ENCODE measurements at places on chromosomes 2 and 18.

GRCh38 chr2:106232638-106233349 is 38.7 kb upstream of the UXS1 start:
- DNase-seq: no peak

- DNase-seq: no peak
Measured at GRCh38 chr18:79641722-79642497, 37.7 kb upstream of the CTDP1 start.

GRCh38 chr2:165024199-165024598 is 68.9 kb upstream of the SLC38A11 start:
- DNase-seq: no peak

- peak; percentile 15 for DNase-seq
Measured at GRCh38 chr2:226179010-226179409, 620.6 kb downstream of the IRS1 start.

GRCh38 chr2:111900859-111901258 is 2.5 kb downstream of the MERTK start:
- DNase-seq: no peak

DNA sequence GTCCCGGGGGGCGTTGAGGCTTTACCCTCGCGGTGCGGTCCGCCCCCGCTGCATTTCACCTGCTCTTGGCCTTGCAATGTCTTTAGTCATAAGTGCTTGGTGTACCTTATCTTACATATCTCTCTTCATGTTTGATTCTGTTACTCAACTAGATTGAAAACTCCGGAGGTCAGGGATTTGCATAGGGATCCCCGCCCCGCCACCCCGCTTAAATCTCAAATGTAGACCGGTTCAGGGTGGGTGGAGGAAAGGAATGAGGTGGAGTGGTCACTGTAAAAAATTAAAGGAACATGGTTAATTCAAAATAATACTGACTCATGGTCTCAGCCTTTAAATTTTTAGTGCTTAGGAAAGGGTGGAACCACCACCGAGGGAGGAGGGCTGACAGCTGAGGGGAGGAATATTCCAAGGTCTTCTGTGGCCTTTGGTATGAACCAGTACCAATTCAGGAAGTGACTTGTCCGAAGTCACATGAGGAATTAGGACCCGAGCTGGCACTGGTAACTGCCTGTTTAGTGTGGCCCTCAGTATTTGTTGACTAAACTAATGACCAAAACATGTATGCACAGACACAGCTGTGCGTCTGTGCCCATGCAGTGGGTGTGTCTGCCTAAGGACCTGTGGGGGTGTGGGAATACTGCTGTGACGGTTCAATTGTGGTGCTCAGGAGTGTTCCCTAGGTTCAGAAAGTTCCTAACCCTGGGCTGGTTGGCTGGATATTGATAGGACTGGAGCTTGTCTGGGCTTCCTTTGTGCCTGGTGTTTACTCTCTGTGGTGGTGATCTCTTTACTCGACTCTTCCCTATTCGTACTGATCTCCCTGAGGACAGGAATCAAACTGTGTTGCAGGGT is 1.0 kb downstream of the PLEKHB2 start:
- peak; percentile 45 for DNase-seq

- peak; percentile 16 for DNase-seq
Measured at GRCh38 chr2:121925466-121925865, 170.0 kb downstream of the TSN start.

- no peak for DNase-seq
Measured at GRCh38 chr2:127434515-127434914, 16.3 kb downstream of the PROC start.

GRCh38 chr2:39947294-39948015 is 168.4 kb upstream of the THUMPD2 start:
- no peak for DNase-seq

GRCh38 chr2:199966405-199966804 is 11.0 kb downstream of the MAIP1 start:
- no peak for DNase-seq

DNA sequence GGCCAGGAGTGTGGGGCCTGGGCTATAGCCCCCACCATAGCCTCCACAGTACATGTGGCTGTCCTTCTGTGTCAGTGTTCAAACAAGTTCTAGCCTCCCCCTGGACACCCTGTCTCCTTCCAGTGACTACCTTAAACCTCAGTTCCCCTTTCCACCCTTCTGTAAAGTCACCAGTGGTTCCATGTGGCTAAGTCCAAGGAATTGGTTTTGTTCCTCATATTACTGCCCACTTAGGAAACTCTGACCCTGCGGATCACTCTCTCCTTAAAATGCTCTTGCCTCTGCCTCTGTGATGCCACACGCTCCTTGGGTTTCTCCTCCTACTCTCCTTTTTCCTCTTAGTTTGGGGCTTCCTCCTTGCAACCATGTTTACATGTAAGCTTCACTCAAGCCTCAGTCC is 27.8 kb upstream of the REL start:
- DNase-seq: no peak

DNA sequence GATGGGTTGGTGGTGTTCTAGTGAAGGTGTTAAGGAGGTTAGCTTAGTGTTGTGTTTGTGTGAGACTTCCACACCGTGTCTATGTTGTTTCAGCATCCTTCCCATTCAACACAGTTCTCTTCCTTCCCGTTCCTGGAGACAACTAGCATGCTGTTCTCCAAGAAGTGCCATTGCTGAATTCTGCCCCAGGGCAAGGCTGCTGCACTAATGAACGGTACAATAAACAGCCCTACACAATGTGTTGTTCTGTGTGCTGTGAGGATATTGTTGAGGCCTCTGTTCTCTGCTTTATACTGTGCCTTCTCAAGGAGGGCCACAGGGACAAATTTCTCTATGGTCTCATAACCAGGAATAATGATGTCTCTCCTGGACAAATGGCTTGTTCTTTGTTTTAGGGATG is 39.8 kb upstream of the ZEB2 start:
- no peak for DNase-seq

- no peak for DNase-seq
Measured at GRCh38 chr2:74843899-74844298, 10.0 kb downstream of the HK2 start.

GRCh38 chr2:64767670-64768468 is 114.2 kb upstream of the SERTAD2 start:
- peak; percentile 78 for DNase-seq

GRCh38 chr2:168530982-168531622 is 75.0 kb downstream of the CERS6 start:
- DNase-seq: no peak

GRCh38 chr2:28399289-28399688 is 6.6 kb downstream of the FOSL2 start:
- no peak for DNase-seq

- DNase-seq: no peak
Measured at GRCh38 chr2:160114020-160114419, 51.6 kb upstream of the PLA2R1 start.

- peak; percentile 65 for DNase-seq
Measured at GRCh38 chr2:66888791-66889631, 454.1 kb downstream of the MEIS1 start.

GRCh38 chr2:41966431-41966893 is 81.4 kb upstream of the PKDCC start:
- DNase-seq: peak; percentile 79

- no peak for DNase-seq
Measured at GRCh38 chr2:119689218-119689617, 10.2 kb downstream of the TMEM177 start.

DNA sequence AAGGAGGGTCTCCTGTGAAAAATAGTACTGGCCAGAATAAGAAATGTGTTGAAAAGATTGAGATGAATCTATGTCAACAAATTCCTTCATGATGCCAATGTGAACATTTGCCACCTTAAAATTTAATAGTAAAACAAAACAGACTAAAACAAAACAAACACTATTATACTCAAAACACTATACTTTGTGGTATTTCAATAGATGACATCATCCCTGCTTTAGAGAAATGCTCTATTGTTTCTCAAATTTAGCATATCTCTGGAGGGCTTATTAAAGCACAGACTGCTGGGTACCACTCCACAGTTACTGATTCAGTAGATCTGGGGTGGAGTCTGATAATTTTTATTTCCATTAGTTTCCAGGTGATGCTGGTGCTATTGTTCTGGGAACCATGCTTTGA is 579.4 kb upstream of the FAM98A start:
- no peak for DNase-seq

DNA sequence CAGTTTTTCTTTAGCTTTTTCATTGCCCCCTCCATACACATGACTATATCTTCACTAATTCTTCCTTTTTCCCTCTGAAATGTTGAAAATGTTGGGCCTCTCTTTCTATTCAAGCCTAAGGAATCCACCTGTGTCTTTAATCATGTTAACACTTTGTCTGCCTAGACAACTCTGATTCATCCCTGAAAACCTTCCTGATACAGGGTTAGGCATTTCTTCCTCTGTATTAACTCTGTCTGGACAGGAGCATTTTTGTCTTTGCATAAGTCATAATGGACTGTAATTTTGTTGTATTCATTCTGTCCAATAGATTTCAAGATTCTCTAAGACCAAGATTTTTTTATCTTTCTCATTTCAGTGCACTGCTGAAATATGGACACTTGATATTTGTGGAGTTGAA is 297.3 kb downstream of the IKZF2 start:
- no peak for DNase-seq

DNA sequence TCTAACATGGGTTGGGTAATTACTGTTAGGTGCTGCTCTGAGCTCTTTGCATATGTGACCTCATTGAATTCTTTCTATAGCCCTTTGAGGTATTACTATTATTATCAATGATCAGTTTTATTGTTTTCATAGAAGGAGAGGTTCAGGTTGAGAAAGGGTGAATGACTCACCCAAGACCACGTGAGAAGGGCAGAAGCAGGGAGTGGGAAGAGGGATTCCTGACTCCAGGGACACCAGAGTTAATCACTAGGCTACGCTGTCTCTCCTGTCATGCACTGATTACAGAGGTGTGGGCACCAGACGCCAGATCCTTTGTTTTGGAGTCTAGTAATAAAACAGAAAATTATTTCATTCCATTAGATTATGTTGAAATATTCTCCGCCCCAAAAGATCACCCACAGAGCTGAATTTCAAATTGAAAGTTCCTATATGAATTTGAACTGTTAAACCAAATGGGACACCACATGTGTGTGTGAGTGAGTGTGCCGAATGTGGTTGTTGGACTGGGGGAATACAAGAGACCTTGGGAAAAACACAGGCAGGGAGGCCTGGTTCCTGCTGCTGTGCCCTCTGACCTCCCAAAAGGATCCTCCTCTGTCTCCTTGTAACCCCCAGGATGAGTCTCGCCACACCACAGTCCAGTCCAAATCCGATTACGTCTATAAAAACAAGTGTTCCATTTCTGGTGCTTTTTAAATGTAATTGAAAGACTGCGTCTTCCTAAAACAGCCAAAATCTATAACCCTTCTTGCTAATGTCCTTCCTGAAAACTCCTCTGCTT is 215.4 kb downstream of the ZNF521 start:
- DNase-seq: no peak

- no peak for DNase-seq
Measured at GRCh38 chr2:54394392-54394791, 61.7 kb upstream of the SPTBN1 start.
